G401 (cell line): ENCODE measurements at places on chromosomes 5 and 9. TPM values are rescaled to one million over a fixed set of nuclear protein-coding genes. Genes with fewer than 3 reads are reported as not detected.

The CXCL14 gene
- not detected in 2 replicates for total RNA-seq

- peak; percentile 81 for DNase-seq
Observed at GRCh38 chr9:27703216-27703980, 130.1 kb upstream of the C9orf72 start.

DNA sequence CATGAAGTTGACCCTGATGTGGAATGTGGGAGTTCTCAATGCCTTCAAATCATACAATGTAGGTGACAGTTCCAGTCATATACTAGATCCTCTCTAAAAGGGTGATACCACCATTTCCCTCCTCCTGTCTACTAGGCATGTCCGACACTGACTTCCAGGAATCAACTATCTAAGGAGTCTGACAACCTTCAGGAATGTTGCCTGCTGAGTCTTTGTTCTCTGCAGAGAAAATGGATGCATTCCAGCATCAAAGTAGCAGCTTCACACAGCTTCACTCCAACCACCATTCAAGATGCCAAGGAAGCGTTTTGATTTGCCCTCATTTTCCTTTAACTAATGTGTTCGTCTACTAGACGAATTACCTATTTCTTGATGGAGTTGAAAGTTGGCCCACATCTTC lies 530.2 kb downstream of the EBF1 start:
- DNase-seq, result no peak

GRCh38 chr5:151125421-151125820 lies 32.2 kb downstream of the ANXA6 start:
- DNase-seq, result no peak

The FTMT gene
- total RNA-seq, result not detected in 2 replicates

The OR1Q1 gene
- total RNA-seq, result not detected in 2 replicates

- peak; percentile 84 for DNase-seq
Observed at GRCh38 chr5:77143998-77144836, 57.1 kb upstream of the ZBED3 start.

- DNase-seq, result no peak
Observed at GRCh38 chr5:14915291-14915952, 43.8 kb upstream of the ANKH start.

The ITGA1 gene
- total RNA-seq, result not detected in 2 replicates

The TRIM36 gene
- total RNA-seq, result not detected in 2 replicates

DNA sequence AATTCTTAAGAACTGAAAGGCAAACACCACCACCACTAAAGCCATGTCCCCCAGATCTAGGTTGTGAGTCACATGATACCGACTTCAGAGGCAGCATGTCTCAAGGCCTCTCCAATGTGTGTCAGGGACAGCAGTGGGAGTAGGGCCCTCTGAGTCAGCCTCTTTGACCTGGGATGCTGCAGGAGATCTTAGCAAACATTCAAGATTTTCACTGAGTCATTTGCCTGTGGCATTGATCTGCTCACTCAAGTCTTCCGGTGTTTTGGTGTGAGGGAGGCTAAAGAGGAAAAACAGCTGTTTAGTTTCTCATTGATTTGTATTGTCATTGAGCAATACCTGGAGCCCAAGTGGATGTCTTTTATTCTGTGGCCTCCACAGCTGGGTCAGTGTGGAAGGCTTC lies 36.1 kb downstream of the TMC1 start:
- DNase-seq, result no peak

- DNase-seq, result peak; percentile 64
Observed at GRCh38 chr5:76641514-76642120, 18.4 kb upstream of the F2RL2 start.

The GDF9 gene
- total RNA-seq, result 0.12 and 1.3 TPM in 2 replicates

DNA sequence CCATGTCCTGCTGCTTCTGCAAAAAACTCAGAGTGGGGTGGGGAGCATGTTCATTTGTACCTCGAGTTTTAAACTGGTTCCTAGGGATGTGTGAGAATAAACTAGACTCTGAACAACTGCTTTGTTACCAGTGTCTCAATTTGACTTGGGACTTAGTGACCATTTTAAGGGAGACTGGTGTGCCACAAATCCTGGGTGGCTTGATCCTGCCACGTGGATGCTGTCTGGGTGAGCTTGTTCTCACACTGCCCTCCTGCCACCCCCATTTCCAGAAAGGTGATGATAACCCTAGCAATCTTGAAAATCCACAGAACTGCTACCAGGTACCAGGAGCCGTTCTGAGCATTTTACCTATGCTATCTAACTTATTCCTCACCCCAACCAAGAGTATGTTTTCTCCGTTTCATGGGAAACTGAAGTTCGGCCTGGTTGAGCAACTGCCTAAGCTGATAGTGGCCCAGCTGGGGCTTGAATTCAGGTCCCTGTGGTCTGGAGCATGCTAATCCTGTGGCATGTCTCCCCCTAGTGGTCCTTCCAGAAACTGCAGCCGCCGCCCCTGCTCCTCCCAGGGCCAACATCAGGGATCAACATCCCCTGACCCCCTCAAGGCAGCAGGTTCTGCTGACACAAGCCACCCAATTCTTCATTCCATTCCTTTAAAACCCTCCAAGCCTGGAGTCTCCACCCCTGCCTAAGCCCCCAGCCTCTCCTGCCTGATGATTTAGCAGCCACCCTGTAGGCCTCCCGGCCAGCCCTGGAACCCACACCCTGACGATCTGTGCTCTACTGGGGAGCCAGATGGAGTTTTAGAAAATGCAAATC lies 2.8 kb downstream of the IL3 start:
- peak; percentile 61 for DNase-seq

- DNase-seq, result peak; percentile 27
Observed at GRCh38 chr9:86275962-86276361, 6.4 kb downstream of the ISCA1 start.

DNA sequence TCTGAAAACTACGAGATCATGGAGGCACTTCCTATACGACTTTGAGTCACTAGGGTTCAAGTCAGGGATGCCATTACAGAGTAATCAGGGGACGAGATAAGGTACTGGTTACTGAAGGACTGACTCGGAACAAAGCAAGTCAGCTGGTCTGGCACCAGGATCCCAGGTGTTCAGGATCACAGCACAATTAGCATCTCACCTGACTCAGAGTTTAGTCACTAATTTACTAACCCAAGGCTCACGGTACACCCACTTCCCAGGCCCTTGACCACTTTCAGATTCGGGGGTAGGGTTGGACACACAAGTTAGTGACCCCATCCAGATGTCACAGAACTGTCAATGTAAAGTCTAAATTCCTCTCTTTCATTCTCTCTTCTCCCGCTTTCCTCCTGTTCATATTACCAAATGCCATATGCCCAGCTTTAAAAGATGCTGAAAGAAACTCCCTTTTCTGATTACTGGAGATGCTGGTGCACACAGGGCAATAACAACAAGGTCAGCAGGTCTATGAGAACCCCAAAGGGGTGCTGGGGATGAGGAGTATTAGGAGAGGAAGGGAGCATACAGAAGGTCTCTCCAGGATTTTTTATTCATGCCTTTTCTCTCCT lies 657.8 kb downstream of the TLE1 start:
- no peak for DNase-seq

The APBA1 gene
- total RNA-seq, result 3.0 TPM in 1 of 2 replicates, not detected in the other

The SHISAL2B gene
- total RNA-seq, result 4.9 and 5.1 TPM in 2 replicates

The FYB1 gene
- not detected in 2 replicates for total RNA-seq

- no peak for DNase-seq
Observed at GRCh38 chr5:131441184-131441583, 177.3 kb downstream of the CDC42SE2 start.

The PTTG1 gene
- total RNA-seq, result 403 and 415 TPM in 2 replicates

DNA sequence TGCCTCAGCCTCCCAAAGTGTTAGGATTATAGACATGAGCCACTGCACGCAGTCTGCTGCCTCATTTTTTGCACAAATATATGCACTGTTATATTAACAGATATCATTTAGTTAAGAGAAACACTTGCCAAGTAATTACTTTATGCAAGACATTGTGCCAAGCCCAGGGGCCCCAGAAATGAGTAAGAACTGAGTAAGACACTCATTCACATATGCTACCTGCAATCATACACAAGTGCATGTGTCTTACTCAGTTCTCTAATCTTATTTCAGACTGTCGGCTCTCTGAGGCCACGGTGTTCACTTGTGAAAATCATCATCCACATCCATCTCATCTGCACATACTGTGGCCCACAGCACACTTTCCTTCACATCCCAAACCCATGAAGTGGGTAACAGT lies 16.0 kb downstream of the TRAF1 start:
- no peak for DNase-seq

DNA sequence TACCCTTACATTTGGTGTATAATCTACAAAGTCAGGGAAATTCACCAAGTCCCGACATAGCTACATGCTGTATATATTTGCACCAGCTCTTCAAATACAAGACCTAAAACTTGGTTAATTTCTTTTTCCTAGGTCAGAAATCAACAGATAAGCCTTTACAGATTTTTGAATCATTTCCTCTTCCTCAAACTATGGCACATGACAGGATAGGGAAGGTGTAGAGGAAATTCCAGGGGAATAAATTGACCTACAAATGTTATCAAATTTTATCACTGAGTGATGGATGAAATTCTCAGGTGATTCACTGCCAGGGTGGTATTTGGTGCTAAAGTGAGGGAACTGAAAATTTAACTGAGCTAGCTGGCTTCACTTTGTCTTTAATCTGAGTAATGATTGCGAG lies 360.0 kb downstream of the BNC2 start:
- DNase-seq, result no peak

DNA sequence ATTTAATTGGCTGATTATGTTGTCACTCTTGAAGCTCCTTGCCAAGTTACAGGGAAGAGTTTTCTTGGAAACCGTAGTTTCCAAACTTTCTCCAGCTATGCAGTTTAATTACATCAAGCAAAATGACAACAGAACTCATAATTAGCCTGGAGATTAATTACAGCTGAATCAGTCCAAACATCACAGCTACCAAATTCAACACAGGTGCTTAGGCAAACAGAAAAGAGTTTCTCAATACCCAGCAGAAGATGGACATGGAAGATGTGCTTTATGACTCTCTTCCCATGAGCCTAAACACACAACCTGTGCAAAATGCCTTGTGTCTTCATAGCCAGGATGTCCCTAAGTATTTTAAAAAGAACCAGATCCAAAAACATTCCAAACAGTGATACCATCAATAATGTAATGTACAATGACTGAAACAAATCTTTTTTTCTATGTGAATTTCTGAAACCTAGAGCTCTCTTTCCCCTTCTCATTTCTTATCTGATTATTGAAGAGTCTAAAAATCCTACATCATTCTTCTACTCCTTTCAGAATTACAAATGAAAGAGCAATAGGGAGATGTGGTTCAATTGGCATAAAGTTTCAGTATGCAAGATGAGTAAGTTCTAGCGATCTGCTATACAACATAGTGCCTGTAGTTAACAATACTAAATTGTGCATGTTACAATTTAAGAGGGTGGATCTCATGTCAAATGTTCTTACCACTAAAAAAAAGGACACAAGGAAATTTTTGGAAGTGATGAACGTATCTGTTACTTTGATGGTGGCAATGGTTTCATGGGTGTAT lies 124.3 kb downstream of the RASEF start:
- DNase-seq, result no peak

The AK8 gene
- total RNA-seq, result 0.37 and 3.6 TPM in 2 replicates

DNA sequence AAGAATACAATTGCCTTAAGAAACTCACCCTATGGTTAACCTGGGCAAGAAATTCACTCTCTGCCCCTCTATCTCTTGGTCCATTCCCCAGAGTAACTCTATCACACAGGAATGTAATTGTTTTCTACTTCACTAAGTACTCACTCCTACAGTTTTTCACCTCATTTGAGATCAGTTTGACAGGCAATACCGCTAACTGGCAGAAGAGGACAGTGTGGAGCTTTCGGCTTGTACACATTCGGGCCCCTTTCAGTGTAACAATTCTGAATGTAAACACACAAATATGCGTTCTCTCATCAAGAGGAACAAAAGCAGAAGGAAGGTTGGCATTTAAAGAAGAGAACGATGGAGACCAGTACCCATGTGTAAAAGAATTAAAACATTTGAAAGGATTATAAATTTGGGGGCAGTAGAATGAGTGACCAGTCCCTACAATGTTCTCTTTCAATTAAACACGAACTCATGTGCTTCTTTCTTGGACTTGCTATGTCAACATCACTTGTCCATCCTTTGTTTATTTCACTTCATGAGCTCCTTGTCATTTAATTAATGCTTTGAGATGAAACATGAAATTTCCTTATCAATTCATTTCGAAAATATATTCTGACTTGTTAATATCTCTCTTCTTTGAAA lies 188.5 kb upstream of the GRAMD2B start:
- DNase-seq, result peak; percentile 14

DNA sequence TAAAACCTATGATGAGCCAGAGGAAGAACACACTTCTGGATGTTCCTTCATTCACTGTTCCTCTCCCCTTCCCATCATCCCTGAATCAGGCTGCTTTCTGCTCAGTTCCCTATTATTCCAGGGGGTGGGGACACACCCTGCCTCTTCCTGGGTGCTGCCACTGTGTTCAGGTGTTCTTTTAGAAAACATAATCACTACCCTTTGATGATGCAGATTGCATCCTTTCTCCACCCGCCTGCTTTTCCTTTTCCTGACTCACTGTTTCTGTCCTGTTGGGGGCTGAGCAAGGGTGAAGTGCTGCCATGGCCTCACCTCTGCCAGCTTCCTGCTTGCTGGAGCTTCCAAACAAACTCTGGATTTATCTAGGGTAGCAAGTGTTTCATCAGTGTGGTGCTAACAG lies 331.9 kb upstream of the GRIA1 start:
- no peak for DNase-seq

GRCh38 chr9:123337971-123338370 lies 18.0 kb upstream of the CRB2 start:
- DNase-seq, result no peak

- DNase-seq, result peak; percentile 91
Observed at GRCh38 chr5:54785729-54786591, 199.4 kb downstream of the ESM1 start.
